ENCODE measurements at places on chromosomes 16 and 17.

- no peaks in the 10 kb centered on the region for H3K36me3 ChIP-seq
- H3K27ac ChIP-seq, result no peak overlapping the region
- H3K4me1 ChIP-seq, result no peaks in the 10 kb centered on the region
- no peak overlapping the region for H3K4me3 ChIP-seq
These were observed 11.9 kb downstream of the SCGB1C2 start for GRCh38 chr17:149231-149630.

- H3K27me3 ChIP-seq, result no peaks in the 10 kb centered on the region
- H3K4me1 ChIP-seq, result peaks cover 72% of the 10 kb centered on the region
- peak overlapping the region; percentile 32 for H3K27ac ChIP-seq
- DNase-seq, result no peak
These were observed 14.3 kb downstream of the SLC16A3 start for GRCh38 chr17:82242977-82243647.

DNA sequence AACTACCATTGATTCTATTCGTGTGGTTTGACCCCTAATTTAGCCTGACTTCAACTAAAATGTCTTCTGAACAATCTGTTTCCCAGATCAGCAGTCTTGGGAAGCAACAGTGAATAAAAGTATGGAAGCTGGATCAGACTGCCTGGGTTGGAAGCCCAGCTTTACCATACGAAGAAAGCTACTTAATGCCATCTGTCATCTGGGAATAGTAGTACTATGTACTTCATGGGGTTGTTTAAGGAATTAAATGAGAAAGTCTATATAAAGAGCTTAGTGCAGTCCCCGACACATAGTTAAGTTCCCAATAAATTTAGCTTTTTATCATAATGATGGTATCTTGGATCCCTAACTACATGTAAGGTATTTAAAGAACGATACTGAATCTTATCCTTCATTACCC is 151.5 kb upstream of the ERCC4 start:
- peaks cover 1% of the 10 kb centered on the region for H3K36me3 ChIP-seq
- no peak overlapping the region for H3K27ac ChIP-seq
- no peak for DNase-seq
- H3K4me3 ChIP-seq, result no peak overlapping the region
- no peaks in the 10 kb centered on the region for H3K4me1 ChIP-seq

- H3K4me3 ChIP-seq, result no peak overlapping the region
- H3K36me3 ChIP-seq, result no peaks in the 10 kb centered on the region
- DNase-seq, result no peak
- no peak overlapping the region for H3K27ac ChIP-seq
- peaks cover 44% of the 10 kb centered on the region for H3K27me3 ChIP-seq
- no peaks in the 10 kb centered on the region for H3K4me1 ChIP-seq
These were observed 3.7 kb downstream of the TMEM98 start for GRCh38 chr17:32931686-32932085.

- peaks cover 1% of the 10 kb centered on the region for H3K36me3 ChIP-seq
- DNase-seq, result no peak
- H3K27me3 ChIP-seq, result peaks cover 48% of the 10 kb centered on the region
- no peak overlapping the region for H3K4me3 ChIP-seq
- H3K27ac ChIP-seq, result no peak overlapping the region
These were observed 141.9 kb upstream of the CDH5 start for GRCh38 chr16:66224626-66225025.

DNA sequence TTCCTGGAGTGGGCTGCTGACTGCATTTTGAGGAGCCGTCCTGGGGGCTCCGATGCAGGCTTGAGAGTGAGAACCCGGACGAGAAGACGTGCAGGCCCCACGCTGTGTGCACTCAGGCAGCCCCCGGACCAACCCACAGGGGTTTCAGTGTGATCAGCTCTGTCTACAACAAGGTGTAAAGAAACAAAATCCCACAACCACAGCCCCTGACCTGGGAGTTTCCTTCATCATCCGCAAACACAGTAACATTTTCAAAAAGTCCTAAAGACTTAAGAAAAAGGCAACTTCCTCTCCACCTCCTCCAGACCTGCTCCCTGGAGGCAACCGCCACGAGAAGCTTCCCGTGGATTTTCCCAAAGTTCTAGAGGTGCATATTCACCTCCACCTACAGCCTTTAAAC is 15.4 kb upstream of the MEAK7 start:
- peaks cover 11% of the 10 kb centered on the region for H3K36me3 ChIP-seq
- no peak for DNase-seq
- no peak overlapping the region for H3K27ac ChIP-seq
- peak overlapping the region; percentile 25 for H3K4me3 ChIP-seq
- no peaks in the 10 kb centered on the region for H3K27me3 ChIP-seq

- DNase-seq, result peak; percentile 48
- peaks cover 8% of the 10 kb centered on the region for H3K4me1 ChIP-seq
- peak overlapping the region; percentile 83 for H3K4me3 ChIP-seq
- H3K36me3 ChIP-seq, result peaks cover 4% of the 10 kb centered on the region
These were observed 2.1 kb downstream of the SCARF1 start for GRCh38 chr17:1643293-1643998.

GRCh38 chr17:19673623-19674022 is 25.1 kb downstream of the ALDH3A2 start:
- no peaks in the 10 kb centered on the region for H3K4me1 ChIP-seq
- no peak overlapping the region for H3K27ac ChIP-seq
- H3K4me3 ChIP-seq, result no peak overlapping the region
- no peaks in the 10 kb centered on the region for H3K27me3 ChIP-seq
- peaks cover 8% of the 10 kb centered on the region for H3K36me3 ChIP-seq

- H3K36me3 ChIP-seq, result peaks cover 46% of the 10 kb centered on the region
- H3K4me3 ChIP-seq, result no peak overlapping the region
- no peak overlapping the region for H3K27ac ChIP-seq
- H3K4me1 ChIP-seq, result peaks cover 40% of the 10 kb centered on the region
These were observed 10.0 kb downstream of the WDR45B start for GRCh38 chr17:82638183-82638773.

GRCh38 chr16:2919511-2920255 is 8.0 kb downstream of the FLYWCH1 start:
- peak; percentile 50 for DNase-seq
- peak overlapping the region; percentile 49 for H3K27ac ChIP-seq
- no peaks in the 10 kb centered on the region for H3K27me3 ChIP-seq
- peaks cover 28% of the 10 kb centered on the region for H3K36me3 ChIP-seq
- no peak overlapping the region for H3K4me3 ChIP-seq

DNA sequence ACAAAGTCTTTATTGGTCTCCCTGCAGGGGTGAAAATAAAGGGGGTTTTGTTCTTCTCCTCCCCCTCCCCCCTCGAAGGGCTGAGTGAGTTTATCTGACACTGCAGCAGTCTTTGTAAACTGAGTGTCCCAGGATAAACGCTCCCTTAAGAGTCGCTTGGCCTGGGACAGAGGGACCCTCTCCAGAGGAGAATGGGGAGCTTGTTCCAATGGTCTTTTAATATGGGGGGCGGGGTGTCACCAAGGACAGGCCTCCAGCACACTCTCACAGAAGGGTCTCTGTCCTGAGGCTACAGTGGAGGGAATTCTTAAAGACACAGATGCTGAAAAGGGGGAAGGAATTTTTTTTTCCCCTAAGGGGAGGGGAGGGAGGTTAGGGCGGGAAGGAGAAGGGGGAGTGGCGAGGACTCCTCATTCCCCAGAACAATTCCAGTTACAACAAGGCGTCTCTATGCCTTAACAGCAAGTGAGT is 455.5 kb downstream of the SOX9 start:
- H3K27ac ChIP-seq, result no peak overlapping the region
- H3K27me3 ChIP-seq, result peaks cover 49% of the 10 kb centered on the region
- no peak overlapping the region for H3K4me3 ChIP-seq

GRCh38 chr16:82322177-82322576 is 152.2 kb upstream of the MPHOSPH6 start:
- no peaks in the 10 kb centered on the region for H3K4me1 ChIP-seq
- peaks cover 19% of the 10 kb centered on the region for H3K27me3 ChIP-seq
- no peak for DNase-seq
- no peak overlapping the region for H3K4me3 ChIP-seq

GRCh38 chr16:79560318-79560717 is 40.2 kb downstream of the MAF start:
- no peak overlapping the region for H3K27ac ChIP-seq
- H3K27me3 ChIP-seq, result peaks cover 36% of the 10 kb centered on the region
- DNase-seq, result no peak
- no peak overlapping the region for H3K4me3 ChIP-seq

- no peak overlapping the region for H3K4me3 ChIP-seq
- H3K27ac ChIP-seq, result no peak overlapping the region
- no peaks in the 10 kb centered on the region for H3K27me3 ChIP-seq
- no peaks in the 10 kb centered on the region for H3K4me1 ChIP-seq
- H3K36me3 ChIP-seq, result no peaks in the 10 kb centered on the region
- no peak for DNase-seq
These were observed 1931.9 kb downstream of the TP53TG3F start for GRCh38 chr16:35391328-35391727.

GRCh38 chr17:76272541-76273444 is 7.6 kb downstream of the UBALD2 start:
- H3K4me3 ChIP-seq, result peak overlapping the region; percentile 71
- H3K36me3 ChIP-seq, result peaks cover 36% of the 10 kb centered on the region
- H3K27me3 ChIP-seq, result no peaks in the 10 kb centered on the region
- H3K4me1 ChIP-seq, result peaks cover 43% of the 10 kb centered on the region

DNA sequence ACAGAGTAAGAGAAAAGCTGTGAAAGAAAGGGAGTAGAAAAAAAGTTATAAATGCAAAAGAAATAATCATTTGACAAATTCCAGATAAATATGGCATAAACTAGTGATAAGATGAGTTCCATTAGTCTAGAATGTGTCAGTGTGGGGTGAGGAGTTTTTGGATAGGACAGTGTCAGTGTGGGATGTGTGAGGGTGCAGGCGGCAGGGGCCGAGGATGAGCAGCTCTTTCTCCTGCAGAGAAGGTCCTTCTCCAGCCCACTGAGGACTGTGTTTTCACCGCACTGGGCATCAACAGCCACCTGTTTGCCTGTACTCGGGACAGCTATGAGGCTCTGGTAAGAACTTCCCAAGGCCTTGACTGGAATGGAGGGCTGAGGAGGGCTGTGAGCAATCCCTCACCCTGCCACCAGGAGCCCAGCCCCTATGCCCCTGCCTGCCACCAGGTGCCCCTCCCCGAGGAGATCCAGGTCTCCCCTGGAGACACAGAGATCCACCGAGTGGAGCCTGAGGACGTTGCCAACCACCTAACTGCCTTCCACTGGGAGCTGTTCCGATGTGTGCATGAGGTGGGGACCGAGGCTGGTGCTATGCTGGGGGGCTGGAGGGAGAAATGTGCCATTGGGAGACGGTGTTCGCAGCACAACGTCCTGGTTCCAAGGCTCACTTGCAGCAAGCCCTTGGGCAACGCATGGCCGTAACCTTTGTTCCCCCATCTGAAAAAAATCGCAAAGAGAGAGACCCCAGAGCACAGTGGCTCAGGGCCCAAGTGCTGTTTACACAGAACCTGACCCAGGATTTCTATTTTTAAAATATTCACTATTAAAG is 13.1 kb downstream of the RAPGEFL1 start:
- no peak for DNase-seq
- H3K4me3 ChIP-seq, result peak overlapping the region; percentile 91
- no peak overlapping the region for H3K27ac ChIP-seq
- H3K4me1 ChIP-seq, result peaks cover 6% of the 10 kb centered on the region
- no peaks in the 10 kb centered on the region for H3K27me3 ChIP-seq

DNA sequence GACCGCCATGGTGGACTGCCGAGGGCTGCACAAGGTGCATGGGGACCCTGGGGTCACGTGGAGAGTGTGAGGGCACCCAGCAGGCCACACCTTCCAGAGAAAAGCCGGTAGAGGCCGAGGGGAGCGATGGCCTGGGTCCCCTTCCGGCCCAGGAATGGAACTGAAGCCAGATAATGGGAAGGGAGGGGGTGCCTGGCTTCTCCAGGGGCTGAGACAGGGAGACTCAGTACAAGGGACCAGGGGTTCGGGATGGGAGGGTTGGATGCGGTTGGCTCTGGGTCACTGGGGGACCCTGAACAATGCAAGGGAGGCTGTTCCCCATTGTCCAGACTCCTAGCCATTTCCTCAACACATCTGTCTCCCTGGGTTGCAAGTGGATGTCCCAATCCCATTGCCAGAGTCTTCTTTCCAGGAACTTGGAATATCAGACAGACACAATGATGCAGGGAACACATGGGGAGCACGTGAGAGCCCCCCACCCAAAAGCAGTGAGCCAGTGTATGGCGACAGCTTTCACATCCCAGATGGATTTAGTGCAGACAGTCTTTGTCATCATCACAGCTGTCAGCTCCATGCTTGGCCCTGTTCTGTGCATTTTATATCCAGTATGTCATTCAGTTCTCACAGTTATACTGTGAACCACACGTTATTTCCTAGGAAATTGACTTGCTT is 23.6 kb upstream of the DNAI2 start:
- no peak for DNase-seq
- H3K27ac ChIP-seq, result peak overlapping the region; percentile 60
- peaks cover 4% of the 10 kb centered on the region for H3K36me3 ChIP-seq
- no peak overlapping the region for H3K4me3 ChIP-seq
- peaks cover 5% of the 10 kb centered on the region for H3K4me1 ChIP-seq
- no peaks in the 10 kb centered on the region for H3K27me3 ChIP-seq

DNA sequence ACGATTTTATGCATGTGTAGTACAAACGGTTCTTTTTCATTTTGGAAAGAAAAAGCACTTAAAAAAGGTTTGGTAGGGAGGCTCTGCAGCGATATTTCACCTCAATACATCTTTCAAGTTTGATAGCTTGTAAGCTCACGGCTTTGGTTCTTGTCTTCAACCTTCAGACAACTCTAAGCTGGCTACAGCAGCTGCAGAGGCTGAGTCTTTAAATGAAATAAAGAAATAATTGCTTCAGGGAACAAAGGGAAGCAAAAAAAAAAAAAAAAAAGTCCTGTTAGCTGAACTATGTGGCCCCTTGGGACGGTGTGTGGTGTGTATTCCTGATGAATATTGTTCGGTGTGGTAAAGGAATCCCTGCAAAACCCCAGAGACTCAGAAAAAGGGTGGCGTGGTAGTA is 265.1 kb downstream of the NTN1 start:
- no peak overlapping the region for H3K4me3 ChIP-seq
- H3K27me3 ChIP-seq, result no peaks in the 10 kb centered on the region
- no peak for DNase-seq
- peaks cover 14% of the 10 kb centered on the region for H3K4me1 ChIP-seq
- H3K36me3 ChIP-seq, result peaks cover 4% of the 10 kb centered on the region

GRCh38 chr17:75604034-75604695 is 16.6 kb downstream of the MYO15B start:
- H3K4me3 ChIP-seq, result no peak overlapping the region
- DNase-seq, result no peak
- H3K27me3 ChIP-seq, result no peaks in the 10 kb centered on the region
- H3K4me1 ChIP-seq, result peaks cover 5% of the 10 kb centered on the region
- H3K27ac ChIP-seq, result peak overlapping the region; percentile 57

DNA sequence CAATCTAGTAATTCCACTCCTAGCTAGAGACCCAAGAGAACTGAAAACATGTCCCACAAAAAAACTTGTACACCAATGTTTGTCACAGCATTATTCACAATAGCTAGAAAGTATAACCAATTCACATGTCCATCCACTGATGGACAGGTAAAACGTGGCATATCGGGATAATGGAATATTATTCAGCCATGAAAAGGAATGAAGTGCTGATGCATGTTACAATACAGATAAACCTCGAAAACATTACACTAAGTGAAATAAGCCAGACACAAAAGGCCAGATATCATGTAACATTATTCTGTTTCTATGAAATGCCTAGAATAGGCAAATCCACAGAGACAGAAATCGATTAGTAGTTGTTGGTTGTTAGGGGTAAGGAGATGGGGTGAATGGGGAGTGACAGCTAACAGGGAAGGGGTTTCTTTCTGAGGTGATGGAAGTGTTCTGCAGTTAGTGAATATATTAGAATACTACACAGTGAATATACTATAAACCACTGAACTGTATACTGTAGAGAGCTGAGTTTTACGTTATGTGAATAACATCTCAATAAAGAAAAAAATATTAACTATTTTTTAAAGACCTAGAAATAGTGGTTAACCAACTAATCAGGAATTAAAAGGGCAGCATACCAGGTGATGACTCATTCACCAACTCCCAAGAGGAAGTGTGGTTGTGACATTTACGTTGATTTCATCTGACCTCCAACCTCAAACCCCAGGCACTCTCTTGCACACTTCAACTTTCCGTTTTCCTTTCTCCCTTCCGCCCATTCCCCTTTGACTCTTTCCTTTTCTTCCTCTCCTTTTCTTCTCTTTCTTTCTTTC is 48.6 kb downstream of the GAS7 start:
- H3K4me3 ChIP-seq, result peak overlapping the region; percentile 21
- no peaks in the 10 kb centered on the region for H3K27me3 ChIP-seq
- DNase-seq, result no peak

Measured in central memory CD8-positive, alpha-beta T cell (primary cell).